Stimulated activated CD8-positive, alpha-beta memory T cell treated with anti-CD3 and anti-CD28 coated beads, Interleukin-7, amount 100 ng/mL, for 1 hour (primary cell): ENCODE measurements at places on chromosomes 1 and 21.

DNA sequence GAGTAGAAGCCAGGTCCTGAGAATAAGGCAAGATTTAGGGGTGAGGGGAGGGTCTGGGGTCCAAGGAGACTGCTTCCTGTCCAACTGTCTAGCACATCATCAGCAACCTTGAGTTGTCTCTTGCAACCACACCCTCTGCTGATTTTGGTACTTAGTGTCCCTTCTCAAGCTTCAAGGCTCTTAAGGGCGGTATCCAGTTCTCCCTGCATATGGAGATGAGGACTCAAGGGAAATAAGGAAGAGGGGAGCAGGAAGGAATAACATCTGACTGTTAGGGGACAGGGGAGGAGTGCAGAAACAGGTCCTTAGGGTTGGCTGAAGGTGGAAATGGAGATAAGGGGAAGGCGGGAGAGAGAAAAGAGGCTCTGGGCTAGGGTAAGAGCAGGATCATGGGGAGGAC lies 12.3 kb downstream of the MYOG start:
- DNase-seq, result no peak

GRCh38 chr1:173482683-173483082 lies 5.5 kb downstream of the PRDX6 start:
- DNase-seq, result no peak

DNA sequence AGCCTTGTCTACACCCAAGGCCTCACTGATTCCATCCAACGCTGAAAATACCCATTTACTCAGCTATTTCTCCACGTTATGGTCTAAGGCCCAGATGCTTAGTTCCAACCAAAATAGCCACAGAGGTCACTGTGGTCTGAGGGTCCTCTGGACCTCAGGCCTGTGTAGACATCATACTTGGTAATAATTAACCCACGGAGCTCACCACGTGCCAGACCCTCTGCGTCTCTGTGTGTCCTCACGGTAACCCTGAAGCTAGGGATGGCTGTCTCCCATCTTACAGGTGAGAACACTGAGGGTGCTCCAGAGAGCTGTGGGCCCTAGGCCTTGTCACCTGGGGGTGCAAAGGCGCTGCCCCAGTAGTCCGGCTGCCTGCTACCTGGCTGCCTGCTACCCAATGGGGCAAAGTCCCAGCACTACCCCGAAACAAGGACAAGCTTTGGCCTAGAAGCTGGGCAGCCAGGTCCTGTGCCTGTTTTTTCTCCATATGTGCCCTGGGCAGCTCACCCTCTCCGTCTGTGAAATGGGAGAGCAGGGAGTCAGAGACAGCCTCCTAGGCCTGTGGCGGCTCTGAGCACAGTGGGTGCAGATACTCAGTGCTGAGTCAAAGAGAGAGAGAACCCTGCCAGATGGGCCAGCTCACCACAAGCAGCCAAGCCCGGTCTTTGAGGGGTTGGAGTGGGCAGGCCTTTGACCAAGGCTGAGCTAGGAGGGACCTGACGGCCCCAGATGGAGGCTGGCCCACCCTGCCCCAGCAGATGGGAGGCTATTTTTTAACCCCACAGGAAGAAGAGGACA lies 17.0 kb upstream of the RUNX3 start:
- DNase-seq, result no peak

- DNase-seq, result no peak
These were observed 2.0 kb downstream of the KDM4A start for GRCh38 chr1:43651902-43652301.

DNA sequence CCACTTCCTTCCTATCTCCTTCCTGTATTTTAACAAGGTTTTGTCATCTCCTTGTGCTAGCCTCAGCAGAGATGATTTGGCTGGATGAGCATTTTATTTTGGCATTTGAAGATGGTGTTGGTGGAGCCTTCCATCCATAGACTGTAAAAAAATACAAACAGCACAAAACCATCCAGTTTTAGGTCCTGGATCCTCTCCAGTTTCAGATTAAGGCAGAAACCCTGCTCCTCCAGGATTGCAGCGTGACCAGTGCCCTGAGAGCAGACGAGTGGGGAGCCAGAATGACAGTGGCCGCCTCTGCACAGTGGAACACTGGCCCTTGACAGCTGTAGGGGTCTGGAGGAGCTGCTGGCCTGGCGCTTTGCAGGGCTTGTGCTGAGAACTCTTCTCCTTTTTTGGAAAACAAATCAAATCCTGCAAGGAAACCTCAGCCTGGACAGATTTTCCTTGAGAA lies 72.2 kb upstream of the GADD45A start:
- no peak for DNase-seq

DNA sequence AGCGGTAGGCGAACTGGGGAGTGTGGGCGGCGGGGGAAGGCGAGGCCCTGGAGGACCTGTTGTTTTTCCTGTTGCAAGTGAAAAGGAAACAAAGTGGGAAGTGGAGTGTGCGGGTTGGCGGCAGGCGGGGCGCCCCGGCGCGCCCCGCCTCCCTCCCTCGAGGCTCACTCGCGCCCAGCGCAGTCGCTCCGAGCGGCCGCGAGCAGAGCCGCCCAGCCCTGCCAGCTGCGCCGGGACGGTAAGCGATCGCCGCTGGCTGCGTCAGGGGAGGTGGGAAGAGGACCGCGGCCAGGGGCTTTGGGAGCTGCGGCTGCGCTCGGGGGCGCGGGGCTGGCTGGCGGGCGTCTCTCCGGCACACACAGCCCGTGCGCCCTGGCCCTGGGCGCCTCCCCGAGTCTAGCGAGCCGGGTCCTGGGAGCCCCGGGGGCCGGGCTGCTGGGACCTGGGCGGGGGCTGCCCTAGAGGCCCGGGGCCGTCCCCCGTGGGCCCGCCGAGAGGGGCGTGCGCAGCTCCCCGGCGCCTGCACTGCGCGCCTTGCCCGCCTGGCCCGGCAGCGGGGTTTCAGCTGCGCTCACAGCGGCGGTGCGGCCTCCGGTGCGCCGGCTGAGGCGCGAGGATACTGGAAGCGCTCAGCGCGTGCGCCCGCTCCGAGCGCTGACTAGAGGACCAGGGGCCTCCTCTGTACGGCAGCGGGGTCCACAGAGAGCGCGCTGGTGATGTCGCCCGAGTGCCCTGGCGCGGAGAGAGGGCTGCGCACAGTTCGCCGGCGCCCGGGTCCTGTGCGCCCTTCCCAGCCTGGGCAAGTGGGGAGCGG lies at the start of gene PIK3CD:
Gene PIK3CD (plus strand): TSS at position 167 of the 814 bp plus-strand sequence. CDS start 58,725 bp downstream, outside the sequence.
- DNase-seq, result no peak

DNA sequence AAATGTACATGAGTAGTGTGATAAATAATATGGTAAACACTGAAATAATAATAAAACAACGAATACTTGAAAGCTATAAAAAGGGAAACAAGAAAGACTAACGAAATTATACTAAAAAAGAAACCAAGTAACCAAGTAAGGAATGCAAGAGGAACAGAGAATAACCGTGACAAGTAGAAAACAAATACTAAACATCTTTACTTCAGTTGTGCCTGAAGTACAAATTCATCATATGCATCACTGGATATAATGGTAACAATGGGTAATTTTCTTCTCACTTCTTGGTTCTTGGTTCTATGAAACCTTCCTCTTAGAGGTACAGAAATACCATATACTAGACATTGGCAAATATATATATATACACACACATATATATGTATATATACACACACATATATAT lies 1093.6 kb upstream of the B3GALT2 start:
- no peak for DNase-seq

GRCh38 chr1:101460739-101461138 lies 223.9 kb downstream of the S1PR1 start:
- DNase-seq, result no peak
